Calu3 (cell line): ENCODE measurements at places on chromosomes 1 and 21.

DNA sequence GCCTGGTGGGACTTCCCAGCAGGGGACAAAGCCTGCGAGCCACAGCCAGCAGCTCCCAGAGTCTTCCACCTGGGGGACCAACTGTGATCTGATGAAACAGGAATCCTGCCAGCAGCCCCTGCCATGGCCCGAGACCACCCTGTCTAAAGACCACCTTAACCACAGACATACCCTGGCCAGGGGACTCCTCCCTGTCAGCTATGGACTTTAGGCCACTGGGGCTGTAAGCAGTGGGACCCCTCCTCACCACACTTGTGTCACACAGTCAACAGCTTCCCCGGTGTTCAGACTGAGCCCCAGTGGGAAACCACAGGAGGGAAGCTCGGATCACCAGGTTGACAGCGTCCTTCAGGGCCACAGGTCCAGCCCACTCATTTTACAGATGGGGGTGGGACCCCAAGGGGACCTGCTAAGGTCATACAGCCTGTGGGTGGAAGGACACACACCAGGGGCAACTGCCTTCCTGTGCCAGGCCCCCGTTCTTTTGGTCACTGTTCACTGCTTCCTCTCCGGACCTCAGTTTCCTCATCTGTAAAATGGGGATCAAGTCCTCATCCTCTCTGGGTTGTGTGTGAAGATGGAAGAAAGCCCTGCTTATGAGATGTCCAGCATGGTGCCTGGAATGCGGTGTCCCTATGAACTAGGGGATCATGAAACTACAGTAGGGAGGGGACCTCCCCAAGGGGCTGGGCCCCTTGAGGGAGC, 11.4 kb downstream of the EPHA2 start:
- DNase-seq: no peak

DNA sequence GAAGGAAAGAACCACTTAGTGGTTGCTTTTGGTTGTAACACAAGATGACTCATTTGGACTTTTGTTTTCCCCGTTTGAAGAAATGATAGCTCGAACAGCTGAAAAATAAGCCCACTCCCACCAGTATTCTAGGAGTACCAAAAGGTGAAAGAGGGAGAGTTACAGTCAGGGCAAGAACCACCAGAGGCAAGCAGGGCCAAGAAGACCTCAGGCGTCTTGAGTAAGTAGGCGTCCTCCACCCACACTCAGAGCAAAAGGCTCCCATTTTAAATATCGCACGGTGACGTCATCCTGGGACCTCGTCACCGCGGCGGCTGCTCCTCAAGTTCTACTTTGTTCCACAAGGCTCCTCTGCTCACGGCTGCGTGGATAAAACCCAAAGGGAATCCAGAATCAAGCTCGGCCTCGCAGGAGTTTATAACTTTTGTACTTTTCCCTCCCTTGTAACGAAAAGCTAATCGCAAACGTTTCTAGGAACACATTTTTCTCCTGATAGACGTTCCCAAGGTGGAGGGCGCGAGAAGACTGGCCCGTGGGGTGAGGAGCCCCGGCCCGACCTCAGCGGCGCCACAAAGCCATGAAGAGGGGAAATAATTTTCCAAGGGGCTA, 1.2 kb downstream of the BTG3 start:
- DNase-seq: peak; percentile 61

DNA sequence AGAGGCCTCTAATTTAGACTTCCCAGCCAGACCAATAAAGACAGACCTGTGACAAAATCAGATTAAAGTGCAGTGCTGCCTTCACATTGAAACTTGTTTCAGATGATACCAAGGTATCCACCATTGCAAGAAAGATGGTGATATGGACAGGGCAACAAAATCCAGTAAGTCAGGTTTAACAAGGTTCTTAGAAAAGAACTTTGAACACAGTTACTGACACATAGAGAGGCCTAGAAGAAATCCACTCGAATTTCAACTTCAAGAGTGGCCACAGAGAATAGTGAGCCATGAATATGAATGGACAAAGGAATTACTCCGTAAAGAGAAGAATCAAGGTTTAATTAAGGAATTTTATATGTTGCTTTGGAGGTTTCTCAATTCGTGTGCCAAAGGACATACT, 230.4 kb downstream of the KCNT2 start:
- no peak for DNase-seq

DNA sequence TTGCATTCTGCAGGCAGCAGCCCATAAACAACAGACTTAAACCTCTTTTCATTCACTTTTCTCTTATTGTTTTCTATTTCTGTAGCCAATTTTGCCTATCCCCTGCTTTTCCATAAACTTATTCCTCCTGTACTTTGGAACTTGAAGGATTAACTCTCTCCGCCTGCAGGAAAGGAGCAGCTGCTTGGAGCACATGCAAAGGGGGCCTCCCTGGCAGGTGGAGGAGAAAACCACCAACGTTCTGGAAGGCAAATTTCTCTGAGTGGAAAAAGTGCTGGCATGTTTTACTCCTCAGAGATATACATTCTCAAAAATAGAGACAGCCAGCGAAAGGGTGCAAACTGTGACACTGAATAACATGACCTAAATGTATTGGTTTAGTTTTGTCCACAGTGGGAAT, 33.6 kb downstream of the RGS21 start:
- DNase-seq: no peak

- DNase-seq: no peak
These were observed 111.4 kb downstream of the SIK1 start for GRCh38 chr21:43315244-43316137.

DNA sequence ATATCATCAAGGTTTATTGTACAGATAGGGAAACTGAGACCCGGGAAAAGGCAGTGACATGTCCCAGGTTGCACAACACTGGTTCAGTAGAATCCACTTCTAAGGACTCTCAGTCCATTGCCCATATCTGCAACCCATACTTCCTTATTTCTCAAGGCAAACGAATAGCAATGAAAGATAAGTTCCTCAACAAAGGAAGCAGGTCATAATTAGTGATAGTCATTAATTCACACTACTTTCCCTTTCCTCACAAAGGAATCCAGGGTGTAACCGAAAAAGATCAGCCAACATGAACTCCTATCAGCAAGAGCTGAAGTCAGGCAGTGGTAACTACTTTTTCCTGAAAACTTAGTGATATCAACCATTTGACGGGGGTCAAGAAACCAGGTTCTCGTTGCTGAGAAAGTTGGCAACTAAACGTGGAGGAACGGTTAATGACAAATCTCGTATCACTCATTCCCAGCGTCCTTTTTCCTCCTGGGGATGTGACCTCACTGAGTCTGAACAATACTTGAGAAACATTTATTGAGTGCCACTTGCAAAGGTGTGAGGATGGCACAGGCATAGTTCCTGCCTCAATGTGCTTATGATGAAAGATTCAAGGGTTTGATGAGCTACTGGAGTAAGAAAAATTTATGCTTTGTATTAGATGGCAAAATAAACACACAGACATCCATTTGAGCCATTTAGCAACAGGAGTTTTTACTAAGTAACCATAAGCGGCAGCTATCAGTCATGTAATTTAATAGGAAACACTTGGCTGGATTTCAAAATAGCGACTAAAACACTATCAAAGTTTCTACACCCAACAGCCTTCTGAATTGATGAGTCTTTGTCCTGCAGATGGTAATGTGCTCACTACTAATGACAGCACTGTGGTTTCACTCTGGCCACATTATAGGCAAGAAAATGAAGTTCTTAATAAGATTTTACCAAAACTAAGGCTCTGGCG, 82.3 kb downstream of the PLPP3 start:
- DNase-seq: no peak

GRCh38 chr1:209607102-209607794, 23.7 kb downstream of the CAMK1G start:
- DNase-seq: peak; percentile 36

DNA sequence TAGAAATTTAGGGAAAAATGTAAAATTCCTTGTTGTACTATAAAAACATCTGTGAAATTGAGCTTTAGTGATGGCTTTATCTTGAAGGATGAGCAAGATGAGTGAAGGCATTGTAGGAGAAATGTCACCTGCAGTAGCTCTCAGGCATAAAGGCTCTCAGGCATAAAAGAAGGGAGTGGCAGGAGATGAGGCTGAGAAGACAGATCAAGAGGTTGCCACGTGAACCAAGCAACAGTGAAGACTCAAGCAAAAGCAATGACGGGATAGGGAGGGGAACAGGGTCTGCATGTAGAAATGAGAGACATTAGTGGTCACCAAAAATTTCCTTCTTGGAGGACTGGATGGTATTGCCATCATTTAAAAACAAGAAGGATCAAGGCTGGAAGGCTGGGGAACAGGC, 98.8 kb downstream of the ST3GAL3 start:
- no peak for DNase-seq

DNA sequence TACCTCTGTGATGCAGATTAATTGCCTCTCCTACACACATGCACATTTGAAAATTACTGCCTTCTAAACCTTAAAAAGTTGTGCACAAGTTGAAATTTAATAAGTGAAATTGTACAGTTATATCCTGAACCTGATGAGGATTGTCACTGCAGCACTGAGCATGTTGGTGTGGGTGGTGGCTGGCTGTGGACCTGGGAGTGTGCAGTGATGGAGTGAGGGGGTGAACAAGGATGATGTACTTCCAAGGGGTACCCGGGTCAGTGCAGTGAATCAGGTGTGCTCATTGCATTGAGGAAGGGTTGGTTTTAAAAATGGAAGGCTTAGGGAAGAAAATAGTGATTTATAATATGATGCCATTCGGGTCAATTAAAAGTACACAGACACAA, 24.1 kb downstream of the DIP2A start:
- DNase-seq: no peak

DNA sequence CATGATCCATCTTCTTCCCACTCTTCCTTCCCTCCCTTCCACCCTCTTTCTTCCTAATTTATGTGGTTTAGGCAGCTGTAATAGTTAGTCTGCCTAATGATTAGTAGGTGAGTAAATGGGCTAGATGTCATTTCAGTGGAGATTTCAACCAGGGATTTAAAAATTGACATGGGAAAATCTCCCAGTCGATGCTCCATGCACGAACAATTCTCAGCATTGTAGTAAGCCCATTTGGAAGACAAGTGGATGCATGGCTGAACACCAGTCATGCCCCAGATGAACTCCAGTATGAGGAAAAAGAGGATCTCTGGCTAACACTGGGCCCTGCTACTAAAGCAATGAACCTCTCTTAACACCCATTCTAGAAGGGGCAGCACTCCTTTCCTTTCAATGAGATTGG, 25.3 kb downstream of the CHI3L2 start:
- no peak for DNase-seq

DNA sequence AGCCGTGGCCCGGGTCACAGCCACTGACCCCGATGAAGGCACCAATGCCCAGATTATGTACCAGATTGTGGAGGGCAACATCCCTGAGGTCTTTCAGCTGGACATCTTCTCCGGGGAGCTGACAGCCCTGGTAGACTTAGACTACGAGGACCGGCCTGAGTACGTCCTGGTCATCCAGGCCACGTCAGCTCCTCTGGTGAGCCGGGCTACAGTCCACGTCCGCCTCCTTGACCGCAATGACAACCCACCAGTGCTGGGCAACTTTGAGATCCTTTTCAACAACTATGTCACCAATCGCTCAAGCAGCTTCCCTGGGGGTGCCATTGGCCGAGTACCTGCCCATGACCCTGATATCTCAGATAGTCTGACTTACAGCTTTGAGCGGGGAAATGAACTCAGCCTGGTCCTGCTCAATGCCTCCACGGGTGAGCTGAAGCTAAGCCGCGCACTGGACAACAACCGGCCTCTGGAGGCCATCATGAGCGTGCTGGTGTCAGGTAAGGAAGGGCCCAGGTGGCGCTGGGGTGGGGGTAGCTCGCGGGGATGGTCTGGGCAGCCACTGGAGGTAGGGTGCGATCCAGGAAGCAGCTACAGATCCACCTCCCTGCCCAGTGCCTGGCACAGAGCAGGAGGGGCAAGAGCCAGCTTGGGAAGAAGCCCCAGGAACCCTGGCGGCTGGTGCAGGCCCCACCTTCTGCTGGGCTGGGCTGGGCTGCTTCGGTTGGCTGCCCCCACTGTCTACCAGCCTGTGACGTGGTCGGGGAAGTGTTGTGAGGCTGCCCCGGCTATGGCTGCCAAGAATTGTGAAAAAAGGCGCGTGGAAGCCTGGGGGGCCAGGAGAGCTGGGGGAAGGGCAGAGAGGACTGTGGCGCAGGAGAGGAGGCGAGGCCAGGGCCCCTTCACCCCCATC, 3.8 kb downstream of the CELSR2 start:
- DNase-seq: no peak
